Stimulated activated CD4-positive, alpha-beta T cell treated with anti-CD3 and anti-CD28 coated beads, TNF-alpha, amount 100 ng/mL, for 48 hours (primary cell): ENCODE measurements at places on chromosomes 13 and 19.

GRCh38 chr19:14495672-14496028 is 277 bp downstream of the GIPC1 start:
- DNase-seq: no peak

GRCh38 chr13:113219256-113219940 is 10.0 kb downstream of the CUL4A start:
- DNase-seq: no peak

DNA sequence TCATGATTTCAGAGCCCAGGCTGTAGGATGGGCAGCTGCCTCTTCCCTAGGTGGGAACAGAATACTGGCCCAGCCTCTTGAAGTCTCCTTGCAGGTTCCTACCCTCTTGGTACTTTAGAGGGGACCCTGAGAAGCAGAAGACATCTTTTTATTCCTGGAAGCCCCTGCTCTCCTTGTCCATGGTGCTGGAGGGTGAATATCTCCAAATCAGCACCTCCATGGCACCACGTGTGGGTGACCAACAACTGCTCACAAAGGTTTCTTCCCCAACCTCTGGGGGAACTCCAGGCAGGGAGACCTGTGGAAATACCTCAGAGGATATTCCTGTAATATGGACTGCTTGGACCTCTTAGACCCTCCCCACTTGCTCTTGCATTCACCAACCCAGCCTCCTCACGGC is 48.1 kb upstream of the TSHZ3 start:
- DNase-seq: no peak

DNA sequence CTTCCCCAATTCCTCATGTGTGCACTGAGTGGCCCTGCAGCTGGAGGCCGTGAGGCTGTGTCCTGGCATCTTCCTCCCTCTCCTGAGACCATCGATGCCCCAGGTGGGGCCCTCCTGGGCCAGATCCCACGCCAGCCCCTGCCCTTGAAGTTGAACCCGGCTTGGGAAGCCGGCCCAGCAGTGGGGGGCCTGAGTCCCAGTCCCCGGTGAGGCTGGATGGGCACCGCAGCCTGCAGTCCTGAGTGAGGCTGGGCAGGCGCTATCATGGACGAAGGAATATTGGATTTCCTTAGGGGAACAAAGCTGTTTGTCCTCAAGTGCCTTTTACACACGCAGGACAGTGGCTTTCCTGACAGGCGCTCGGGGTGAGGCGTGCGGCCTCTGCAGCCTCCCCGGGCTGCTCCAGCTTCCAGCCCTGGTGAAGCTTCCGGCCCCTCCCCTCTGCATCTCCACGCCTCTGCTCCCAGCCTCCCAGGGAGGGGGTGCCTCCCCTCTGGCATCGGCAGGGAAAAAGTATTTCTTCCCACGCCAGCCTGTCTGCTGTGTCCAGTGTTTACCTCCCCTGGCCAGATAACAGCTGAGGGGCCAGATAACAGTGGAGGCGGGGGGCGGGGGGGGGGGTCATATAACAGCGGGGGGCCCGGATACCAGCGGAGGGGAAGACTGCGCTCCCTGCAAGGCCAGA is 159.5 kb downstream of the KDM4B start:
- DNase-seq: no peak

DNA sequence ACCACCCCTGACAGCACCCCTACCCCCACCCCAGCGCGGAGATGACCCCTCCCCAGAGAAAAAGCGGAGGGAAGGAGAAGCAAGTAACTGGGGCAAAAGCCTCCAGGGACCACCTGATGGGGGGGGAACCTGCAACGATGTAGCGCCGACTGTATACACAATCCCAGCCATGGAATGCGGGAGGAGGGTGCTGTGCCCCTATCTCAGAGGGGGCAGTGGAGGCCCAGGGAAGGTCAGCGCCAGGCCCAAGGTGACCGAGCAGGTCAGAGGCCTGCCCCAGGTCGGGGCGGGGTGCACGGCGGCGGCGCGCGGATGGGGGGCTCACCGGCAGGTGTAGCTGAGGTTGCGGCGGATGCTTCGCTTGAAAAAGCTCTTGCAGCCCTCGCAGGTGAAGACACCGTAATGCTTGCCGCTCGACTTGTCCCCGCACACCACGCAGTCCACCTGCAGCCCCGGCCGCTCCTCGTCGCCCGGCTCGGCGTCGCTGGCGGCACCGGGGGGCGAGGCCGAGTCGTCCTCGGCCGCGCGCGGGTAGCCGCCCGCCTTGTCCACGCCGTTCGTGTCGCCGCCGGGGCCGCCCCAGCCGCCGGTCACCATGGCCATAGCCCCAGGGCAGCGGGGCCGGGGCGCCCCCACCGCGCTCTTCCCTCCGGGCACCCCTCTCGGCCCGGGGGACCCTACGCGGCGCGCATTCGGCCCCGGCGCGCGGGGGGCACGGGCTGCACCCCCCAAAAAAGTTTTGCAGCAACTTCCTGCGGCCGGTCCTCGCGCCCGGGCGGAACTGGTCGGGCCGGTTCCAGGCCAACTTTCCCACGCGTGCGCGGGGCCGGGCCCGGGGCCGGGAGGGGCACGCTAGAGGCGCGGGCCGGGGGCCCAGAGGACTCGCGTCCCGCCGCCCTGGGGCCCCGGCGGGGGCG is 843 bp downstream of the NR2F6 start:
- no peak for DNase-seq

- DNase-seq: no peak
These were observed 1768.5 kb downstream of the PCDH9 start for GRCh38 chr13:65461590-65461989.

DNA sequence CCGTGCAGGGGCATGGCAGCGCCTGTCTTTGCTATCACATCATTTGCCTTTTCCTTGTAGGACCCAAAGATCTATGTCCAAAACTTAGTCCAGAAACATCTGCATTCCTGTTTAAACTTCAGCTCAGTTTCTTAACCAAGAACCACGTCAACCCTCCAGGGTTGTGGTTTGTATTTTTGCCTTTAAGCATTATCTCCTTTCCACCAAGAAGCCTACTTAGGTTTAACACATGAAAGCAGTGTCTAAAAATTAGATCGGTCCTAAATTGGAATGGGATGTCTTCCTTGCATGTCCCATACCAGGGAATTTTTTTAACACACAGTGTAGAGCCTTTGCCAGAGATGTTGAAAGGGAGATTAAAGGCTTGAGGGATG is 38.8 kb downstream of the DHRS12 start:
- no peak for DNase-seq

DNA sequence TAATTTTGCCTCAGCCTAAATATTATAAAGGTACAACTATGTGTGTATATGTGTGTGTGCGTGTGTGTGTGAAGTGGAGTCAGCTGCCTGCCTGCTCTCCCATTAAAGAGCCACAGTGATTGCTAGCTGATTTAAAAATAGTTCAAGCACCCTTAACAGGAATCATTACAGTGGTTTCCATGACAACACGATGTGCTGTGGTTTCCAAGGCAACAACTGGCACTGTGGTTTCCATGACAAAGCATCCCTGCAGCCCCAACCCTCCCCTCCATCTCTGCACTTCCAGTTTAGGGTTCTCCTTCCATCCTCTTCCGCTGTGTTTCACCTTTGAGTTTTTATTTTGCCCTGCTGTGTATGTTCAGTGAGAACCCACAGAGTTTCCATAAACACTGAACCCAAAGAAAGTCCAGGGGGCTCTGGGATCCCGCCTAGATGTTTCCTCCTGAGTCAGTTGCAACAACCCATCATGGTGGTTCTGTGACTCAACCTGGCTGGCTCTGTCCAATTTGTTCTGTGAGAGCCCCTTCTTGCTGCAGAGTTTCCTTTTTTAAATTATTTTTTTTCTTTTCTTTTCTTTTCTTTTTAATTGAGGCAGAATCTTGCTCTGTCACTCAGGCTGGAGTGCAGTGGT is 7.1 kb upstream of the PNMA8A start:
- DNase-seq: no peak

DNA sequence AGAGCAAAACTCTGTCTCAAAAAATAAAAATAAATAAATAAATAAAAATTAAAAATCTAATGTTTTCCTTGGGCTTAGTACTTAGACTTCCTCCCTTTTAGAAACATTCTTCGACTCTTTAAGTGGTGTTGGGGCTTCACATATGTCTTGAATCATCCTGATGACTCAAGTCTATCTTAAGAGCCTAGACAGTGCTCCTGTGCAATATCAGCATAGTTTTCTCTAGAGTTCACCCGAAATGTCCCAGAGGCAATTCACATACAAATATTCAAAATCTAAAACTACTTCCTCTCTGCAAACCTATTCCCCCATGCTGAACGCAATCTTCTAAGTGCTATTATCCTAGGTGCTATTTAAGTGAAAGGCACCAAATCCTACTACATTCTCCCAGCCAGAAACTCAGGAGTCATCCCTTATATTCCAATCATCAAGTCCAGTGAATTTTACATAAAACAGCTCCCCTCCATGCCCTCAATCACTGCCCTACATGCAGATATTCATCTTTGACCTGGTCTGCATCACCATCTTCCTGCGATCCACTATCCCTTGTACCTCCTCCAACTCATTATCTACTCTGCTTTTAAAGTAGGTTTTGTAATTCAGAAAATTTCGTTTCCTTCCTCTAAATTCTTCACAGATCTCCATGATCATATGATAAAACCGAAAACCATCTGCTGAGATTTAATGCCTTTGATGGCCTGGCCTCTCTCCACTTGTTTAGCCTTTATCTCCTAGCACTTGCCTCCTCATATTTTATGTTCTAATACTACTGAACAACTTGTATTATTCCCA is 102.7 kb downstream of the ELF1 start:
- no peak for DNase-seq

GRCh38 chr13:114112231-114112825 is 20.1 kb downstream of the RASA3 start:
- no peak for DNase-seq

DNA sequence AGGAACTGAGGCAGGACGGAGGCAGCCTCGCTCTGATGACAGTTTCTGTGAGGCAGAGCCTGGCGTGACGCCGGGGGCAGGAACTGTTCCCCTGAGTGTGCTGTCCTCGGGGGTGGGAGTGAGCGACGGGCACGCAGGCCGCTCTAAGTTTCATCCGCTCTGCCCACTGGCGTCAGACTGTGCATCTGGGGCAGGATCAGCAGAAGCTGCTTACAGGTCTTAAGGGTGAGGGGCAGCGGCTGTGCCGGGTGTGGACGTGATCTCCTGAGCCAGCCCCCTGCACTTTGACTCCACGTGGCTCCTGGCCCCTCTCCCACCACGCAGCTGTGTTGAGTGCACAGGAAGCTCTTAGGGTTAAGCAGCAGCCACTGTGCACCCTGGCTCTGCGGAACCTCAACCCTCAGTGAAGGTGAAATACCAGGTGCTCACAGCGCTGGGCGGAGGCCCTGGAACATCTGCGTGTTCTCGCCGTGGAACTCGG is 1.5 kb downstream of the GRK1 start:
- DNase-seq: no peak

- DNase-seq: no peak
These were observed 1.0 kb downstream of the GADD45GIP1 start for GRCh38 chr19:12955996-12956395.

DNA sequence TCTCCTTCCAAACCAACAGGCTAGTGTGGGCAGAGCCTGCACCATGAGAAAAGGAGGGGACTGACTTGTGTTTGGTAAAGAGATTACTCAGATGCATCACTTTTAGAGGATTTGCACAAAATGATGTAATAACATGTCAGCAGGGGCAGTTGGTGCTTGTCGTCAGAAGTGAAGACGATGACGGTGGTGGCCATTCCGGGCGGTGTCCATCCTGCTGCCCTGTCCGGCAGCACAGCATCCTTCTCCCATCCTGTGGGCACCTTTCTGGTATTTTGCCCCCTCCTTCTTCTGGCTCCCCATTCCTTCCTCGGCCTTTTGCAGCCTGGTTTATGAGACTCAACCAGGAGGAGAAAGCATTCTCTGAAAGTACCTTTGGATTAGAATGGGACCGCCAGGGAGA is 160.1 kb downstream of the TEX29 start:
- no peak for DNase-seq

DNA sequence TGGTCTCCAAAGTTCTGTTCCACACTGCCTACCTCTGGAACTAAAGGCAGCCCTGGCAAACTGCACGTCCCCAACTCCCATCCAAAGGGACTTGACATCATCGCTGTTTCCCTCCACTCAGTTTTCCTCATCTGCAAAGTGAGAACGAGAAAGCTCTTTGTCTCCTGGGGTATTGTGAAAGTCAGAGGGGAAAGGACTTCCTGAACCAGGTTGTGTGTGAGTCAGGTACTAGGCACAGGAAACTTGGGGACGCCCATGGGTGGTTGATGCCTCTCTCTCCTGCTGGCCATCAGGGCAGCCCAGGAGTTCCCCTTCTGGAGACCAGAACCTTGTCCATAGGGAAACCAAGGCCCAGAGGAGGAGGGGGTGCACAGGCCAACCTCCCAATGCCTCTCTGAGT is 4.7 kb downstream of the CRLF1 start:
- no peak for DNase-seq

DNA sequence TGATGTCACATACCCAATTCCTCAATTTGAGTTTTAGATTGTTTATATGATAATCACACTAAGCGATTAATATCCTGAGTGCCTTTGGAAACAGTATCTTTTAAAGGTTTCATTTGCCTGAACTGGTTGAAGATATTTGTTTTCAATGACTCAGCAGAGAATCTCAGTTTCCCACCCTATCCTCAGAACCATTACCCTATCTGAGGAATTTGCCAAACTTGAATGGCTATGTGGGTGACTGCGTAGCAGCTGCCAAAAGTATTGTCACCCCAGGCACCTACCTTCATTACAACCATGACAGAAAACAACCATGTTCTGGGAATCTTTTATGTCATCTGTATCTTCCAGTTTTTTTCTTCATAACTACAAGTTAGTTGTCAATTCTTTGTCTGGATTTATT is 440.1 kb upstream of the NBEA start:
- DNase-seq: no peak

DNA sequence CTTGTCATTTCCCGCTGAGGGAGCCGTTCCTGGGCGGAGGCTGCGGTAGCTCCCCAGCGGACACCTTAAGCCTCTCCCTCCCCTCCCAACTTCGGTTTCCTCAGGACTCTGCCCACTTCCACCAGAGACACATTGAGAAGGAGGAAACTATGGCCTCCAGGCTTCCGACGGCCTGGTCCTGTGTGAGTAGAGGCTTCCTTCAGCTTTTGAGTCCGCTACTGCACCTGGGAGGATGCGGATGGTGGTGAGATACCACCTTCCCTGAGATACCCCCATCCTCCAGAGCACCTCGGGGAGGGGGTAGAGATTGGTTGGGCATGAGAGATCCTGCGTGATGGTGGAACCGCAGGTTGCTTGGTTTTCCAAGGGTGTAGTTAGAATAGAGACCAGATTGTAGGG is 955 bp downstream of the ZNF274 start:
- DNase-seq: no peak

DNA sequence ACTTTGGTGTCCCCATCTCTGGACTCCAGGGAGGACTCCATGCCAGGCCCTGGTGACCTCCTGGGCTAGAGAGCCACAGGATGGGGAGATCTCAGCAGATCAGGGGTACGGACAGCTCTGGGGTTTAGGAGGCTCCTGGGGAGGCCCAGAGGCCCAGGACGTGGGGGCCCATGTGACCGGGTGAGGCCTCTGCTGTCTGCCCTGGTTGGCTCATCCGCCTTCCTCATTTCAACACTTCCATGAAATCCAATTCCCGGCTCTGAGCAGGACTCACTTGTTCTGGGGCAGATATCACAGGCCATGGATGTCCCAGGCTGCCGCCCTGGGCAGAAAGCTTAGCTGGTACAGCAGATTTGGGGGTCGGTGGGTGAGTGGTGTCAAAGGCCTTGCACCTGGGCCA is 1.1 kb upstream of the PRAM1 start:
- DNase-seq: no peak

GRCh38 chr13:30974350-30974749 is 41.9 kb downstream of the TEX26 start:
- no peak for DNase-seq
